ENCODE measurements at places on chromosomes 11 and 22.

DNA sequence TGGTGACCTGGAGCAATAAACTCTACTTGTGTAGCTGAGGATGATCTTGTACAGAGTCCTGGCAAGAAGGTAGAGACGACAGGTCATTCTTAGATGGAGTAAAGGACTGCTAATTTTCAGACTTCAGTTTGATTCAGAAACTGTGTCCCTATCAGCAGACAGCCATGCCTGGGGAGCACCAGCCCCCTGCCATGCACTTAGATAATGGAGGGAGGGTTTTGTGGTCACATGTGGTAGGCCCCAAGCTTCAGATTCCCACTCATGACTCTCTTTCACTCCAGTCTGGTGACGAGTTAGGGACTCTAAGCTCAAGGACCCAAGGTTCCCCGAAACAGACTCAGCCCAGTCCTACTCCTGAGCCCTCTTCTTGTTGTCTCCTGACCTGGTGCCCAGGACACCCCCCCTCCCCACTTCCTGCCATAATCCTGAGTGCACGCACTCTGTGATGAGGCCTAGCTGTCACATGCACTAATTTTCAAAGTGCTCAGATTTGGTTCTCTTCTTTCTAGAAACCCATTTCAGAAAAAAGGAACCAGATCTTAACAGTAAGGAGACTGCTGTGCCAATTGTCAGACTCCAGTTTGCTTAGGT, 10.2 kb upstream of the AMPD3 start:
- no peak for DNase-seq

- no peak for DNase-seq
These were observed 3.6 kb upstream of the VWCE start for GRCh38 chr11:61298663-61299244.

DNA sequence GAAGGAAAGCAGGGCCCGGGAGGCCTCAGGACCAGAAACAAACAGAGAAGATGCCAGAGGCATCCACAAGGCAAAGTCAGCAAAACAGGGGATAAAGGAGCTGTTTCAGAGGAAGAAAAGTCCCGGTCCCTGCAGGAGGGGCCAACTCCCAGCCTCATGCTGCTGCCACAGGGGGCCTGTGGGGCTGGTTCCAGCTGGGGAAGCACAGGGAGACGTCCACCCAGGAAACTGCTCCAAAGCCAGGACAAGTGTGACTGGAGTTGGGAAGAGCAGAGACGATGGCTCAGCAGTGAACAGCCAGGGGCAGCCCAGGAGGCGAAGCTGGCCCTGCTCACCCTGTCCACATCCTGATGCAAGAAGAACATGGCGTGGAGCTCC, 454.4 kb downstream of the BRD1 start:
- no peak for DNase-seq

GRCh38 chr11:76313913-76314740, 66.8 kb downstream of the THAP12 start:
- no peak for DNase-seq

GRCh38 chr11:70123711-70124110, 45.6 kb downstream of the ANO1 start:
- no peak for DNase-seq

DNA sequence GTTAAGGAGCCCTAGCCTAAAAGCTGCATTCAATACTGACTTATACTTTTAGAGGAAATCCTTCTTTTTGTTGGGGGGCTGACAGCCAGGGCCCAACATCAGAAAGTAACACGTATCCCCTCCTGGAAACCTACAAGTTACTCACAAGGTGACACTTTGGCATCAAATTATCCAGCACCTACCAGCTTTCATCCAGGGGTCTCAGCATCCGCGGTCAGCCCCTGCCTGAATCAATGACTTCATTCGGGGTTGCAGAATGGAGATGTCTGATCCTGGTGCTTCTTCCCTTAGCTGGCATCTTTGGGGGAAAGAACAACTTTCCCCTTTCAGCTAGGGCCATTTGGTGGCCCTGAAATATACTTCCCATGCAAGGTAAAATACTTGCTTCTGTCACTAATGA, 5.3 kb upstream of the NAP1L4 start:
- DNase-seq = no peak

GRCh38 chr11:4065086-4065485, 29.5 kb upstream of the RRM1 start:
- no peak for DNase-seq

DNA sequence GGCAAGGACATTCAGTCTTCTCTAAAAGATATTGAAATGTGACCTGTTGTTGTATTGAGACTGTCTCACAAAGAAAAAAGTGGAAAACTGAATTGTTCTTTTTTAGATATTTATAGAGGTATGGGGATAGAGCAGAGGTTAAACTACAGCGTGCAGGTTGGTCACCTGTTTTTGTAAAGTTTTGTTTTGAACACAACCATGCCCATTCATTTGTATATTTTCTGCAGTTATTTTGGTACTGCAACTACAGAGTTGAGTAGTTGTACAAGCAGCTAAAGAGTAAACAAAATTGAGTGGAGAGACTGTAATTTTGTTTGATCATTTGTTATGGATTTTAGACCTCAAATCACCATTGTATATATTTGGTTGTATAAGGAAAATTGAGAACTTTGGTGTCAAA, 11.3 kb downstream of the EED start:
- DNase-seq = no peak

GRCh38 chr11:104795501-104796213, 102.6 kb downstream of the CASP12 start:
- DNase-seq = no peak

- DNase-seq = no peak
These were observed 256.3 kb downstream of the BRD1 start for GRCh38 chr22:49571326-49571725.

DNA sequence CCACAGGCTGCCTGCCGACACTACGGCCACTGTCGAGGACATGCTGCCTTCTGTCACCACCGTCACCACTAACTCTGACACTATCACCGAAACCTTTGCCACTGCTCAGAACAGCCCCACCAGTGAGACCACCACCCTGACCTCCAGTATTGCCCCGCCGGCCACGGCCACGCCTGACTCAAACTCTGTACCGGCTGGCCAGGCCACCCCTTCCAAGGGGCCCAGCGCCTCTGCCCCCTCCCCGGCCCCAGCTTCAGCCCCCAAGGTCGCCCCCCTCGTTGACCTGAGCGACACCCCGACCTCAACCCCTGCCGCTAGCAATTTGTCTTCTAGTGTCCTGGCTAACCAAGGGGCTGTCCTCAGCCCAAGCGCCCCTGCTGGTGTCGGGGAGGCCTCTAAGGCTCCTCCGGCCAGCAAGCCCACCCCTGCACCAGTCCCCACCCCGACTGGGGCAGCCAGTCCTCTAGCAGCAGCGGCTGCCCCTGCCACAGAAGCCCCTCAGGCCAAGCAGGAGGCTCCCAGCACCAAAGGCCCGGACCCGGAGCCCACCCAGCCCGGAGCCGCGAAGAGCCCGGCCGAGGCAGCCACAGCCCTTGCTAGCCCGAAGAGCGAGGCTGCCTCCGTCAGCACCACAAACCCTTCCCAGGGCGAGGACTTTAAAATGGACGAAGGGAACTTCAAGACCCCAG, 41.3 kb upstream of the TTC12 start:
- no peak for DNase-seq

GRCh38 chr11:115906171-115906570, 402.0 kb upstream of the CADM1 start:
- DNase-seq = no peak

DNA sequence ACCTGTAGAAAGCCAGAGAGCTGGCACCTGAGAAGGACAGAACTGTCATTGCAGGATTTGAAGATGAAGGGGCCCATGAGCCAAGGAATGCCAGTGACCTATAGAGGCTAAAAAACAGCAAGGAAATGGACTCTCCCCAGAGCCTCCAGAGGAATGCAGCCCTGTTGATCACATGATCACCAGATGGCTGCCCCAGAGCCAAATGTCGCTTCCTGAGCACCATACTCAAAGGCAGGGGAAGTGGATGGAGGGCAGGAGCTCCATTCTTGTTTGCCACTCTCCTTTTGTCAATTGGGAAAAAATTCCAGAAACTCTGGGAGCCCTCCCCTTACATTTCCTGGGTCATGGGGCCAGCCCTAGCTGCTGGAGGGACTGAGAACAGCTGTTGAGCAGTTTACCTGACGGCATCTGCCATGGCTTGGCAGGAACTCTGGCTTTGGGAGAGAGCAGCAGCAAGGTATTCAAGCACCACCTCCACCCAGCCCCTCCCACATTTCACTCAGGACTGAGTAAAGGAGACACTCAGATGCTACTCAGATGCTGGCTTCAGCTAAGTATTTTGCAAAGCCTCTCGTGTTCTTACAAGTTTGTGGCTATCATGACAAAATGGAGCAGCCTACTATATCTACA, 46.9 kb downstream of the DKK3 start:
- no peak for DNase-seq

DNA sequence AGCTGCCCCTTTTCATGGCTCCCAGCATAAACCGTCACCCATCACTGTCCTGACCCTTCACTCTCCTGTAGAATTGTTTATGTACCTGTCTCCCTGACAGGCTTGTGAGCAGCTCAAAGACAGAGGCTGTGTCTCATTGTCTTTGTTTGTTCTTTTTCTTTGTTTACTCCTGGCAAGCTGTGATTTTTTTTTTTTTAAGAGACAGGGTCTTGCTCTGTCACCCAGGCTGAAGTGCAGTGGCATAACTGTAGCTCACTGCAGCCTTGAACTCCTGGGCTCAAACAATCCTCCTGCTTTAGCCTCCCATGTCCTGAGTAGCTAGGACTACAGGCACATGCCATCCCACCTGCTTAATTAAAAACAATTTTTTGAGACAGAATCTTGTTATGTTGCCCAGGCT, 9.7 kb downstream of the ARHGAP1 start:
- DNase-seq = no peak

GRCh38 chr11:36093548-36093947, 149.7 kb downstream of the LDLRAD3 start:
- no peak for DNase-seq

DNA sequence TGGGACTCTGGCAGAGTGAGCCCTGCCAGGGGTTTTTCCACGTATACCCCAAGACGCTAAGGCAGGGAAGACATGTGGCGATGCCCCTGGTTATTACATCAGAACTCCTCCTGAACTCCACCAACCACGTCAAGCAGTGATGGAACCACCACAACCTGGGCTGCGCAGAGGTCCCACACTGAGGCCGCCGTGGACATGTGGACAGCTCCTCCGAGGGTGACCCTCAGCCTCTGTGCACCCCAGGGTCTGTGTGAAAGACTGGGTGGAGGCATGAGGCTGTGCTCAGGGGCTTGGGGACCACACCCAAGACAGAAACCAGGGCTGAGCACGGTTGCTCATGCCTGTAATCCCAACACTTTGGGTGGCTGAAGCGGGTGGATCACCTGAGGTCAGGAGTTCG, 52.2 kb downstream of the TRMU start:
- DNase-seq = no peak

DNA sequence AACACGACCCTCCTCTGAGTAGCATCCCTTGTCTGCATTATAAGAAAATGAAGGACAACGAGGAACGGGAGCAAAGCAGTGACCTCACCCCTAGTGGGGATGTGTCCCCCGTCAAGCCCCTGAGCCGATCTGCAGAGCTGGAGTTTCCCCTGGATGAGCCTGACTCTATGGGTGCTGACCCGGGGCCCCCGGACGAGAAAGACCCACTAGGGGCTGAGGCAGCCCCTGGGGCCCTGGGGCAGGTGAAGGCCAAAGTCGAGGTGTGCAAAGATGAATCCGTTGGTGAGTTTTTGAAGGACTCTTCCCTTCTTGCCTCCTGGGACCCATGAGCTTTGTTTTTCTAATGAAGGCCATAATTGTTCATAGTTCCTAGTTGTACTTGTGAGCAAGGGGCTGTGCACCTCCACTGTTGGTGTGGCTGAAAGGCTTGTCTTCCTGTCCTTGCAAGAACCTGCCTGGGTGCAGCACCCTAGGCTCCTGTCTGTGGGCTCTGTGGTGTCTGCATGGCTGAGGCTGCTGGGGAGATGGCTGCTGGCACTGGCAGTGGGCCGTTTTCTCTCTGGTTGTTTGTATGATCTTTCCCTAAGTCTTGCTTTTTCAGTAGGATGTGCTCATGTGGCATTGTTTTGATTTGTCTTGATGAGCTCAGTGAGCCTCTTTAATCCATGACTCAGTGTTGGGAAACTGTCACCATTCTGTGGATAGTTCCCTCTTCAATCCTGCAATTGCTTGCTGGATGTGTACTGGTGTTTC, 10.1 kb downstream of the DGCR8 start:
- no peak for DNase-seq

GRCh38 chr11:22084056-22084455, 108.8 kb upstream of the ANO5 start:
- no peak for DNase-seq

DNA sequence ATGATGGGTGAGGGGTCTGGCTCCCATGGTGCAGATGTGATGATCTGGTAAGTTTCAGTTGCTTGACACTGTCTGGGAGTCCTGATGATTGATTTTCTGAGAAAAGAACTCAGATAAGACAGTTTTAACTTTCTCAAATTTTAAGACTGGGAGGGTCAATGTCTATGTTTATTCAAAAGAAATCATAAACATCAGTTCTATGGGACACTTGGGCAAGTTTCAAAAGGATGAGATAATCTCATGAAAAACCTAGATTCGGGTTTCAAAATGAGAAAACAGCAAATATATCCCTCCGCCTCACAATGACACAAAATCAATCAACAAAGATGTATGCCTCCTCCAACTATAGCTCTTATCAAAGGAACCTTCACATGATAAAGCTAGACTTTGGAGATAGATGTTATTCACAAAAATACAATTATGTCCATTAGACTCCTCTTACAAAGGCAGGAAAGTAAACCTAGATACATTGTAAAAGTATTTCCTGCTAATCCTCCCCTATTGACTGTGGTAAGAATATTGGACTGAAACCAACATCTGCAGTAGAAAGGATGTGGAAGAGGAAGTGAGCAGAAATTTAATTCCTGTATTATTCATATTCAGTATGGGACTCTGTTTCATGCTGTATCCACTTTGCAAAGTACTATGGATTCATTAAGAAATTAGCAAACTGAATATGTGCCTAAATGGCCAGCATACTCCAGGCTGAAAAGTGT, 21.6 kb downstream of the SVIP start:
- no peak for DNase-seq

DNA sequence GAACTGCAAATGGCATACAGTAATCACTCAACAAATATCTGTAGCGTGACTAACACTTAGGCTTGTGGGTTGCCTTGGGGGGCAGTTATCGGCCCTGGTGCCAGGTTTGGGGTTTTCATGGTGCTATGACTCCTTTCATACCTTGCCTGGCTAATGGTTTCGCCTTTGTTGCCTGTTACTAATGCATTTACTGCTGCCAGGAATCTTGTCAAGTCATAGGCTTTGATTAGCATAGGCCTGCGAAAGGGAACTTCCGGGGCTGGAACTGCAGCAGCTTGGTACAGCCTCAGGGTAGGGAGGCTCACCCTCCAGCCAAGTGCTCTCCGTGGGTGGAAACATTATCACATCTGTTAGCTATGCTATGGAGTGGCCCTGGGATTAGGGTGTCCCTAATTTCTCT, 13.2 kb downstream of the SLC25A18 start:
- DNase-seq = no peak

- no peak for DNase-seq
These were observed 86.6 kb downstream of the DGCR2 start for GRCh38 chr22:19035474-19036228.

GRCh38 chr11:6405052-6405667, 13.7 kb downstream of the APBB1 start:
- DNase-seq = no peak
